ENCODE measurements at places on chromosomes 5 and 9. TPM values are rescaled to one million over a fixed set of nuclear protein-coding genes. Genes with fewer than 3 reads are reported as not detected.

DNA sequence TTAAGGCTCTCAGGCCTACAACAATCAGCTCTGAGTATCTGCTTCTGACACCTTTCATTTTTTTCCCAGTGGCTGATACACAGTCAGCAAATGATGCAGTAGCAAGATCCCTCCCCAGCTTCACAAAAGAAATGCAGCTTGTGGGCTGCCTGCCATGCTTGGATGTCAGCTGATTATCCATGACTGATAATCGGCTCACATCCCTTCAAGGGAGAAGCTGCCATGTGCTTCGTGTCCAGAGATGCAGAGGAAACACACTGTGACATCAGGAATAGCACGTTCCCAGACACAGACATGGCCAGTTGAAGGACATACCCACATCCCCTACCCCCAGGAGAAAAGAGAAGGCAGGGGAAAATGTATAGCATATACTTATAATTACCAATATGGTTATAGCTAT is 27.9 kb downstream of the TMEM215 start:
- no peak for DNase-seq

DNA sequence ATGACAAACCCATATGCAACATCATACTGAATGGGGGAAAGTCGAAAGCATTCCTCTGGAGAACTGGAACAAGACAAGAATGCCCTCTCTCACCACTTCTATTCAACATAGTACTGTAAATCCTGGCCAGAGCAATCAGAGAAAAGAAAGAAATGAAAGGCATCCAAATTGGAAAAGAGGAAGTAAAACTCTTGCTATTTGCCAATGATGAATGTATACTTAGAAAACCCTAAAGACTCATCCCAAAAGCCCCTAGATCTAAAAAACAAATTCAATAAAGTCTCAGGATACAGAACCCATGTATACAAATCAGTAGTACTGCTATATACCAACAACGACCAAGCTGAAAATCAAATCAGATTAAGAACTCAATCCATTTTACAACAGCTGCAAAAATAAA is 66.9 kb downstream of the SPATA31C2 start:
- no peak for DNase-seq

DNA sequence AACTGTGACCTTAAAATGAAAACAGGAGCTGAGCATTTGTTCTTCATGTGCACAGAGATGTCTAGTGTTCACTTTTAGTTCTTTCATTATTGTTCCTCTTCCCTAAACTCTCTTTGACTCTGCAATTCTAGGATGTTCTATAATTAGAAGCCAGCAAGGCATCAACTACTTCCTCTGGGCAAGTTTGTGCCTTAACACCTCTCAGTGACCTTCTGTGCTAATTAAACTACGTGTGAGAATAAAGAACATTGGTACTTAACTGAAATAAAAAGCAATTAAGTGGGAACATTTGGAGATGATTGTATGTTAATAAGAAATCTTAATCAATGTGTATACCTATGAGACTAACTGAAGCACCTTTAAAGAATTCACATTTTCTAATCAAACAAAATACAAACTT is 242.8 kb downstream of the RASEF start:
- no peak for DNase-seq

- DNase-seq = no peak
Measured at GRCh38 chr9:13770956-13771355, 491.5 kb upstream of the MPDZ start.

DNA sequence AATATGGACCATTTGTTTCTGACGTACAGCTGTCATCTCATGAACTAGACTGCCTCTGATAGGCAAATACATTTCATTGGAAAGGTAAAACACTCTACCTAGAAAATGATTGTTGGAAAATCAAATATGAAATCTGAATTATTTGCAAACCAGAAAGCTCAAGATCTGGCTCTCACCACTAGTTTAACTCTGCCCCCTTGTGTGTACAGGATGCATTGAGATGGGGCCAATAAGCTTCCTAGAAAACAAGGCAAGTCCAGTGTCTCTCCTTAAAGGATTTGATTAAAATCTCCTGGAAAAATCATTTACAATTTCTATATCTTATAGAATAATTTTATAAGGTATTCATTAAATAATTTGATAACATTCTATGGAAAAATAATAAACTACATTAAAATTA is 311.9 kb upstream of the ANKH start:
- no peak for DNase-seq

DNA sequence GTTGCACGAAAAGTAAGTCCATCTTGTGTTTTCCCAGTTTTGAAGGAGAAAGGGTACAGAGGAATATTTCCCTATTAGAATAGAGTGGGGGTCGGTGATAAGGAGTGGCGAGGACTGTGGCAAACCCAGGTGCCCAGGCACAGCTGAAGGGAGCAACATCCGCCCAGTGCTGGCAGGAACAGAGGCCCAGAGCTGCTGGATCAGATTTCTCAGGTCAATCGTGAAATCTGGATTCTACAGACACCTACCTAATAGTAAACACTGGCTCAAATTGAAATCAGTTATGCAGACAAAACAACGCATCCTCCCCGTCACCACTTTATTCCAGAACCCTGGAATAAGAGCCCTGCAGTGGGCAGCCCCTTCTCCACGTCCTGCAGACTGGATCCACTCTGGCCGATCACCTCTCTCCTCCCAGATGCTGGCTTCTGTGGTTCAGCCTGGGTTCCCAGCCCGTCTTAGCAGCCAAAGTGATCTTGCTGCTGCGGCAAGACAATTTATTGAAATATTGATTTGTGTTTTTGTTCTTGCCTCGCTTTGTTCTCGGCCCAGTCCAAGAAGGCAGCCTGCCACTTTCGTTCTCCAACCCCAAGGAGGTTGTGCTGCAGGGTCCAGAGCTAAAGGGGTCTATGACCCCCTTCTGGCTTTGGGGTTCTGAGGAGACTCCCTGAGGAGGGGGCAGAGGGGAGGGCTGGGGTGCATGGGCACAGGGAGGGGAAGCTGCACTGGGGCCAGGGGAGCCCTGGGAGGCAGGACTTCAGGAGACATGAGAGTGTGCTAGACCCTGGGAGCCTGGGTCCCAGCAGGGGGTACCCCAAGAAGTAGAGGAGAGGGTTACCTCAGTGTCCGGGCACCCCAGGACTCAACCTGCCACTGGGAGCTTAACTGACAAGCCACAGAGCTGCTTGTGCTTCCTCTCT is 103.3 kb downstream of the ZNF354C start:
- no peak for DNase-seq

DNA sequence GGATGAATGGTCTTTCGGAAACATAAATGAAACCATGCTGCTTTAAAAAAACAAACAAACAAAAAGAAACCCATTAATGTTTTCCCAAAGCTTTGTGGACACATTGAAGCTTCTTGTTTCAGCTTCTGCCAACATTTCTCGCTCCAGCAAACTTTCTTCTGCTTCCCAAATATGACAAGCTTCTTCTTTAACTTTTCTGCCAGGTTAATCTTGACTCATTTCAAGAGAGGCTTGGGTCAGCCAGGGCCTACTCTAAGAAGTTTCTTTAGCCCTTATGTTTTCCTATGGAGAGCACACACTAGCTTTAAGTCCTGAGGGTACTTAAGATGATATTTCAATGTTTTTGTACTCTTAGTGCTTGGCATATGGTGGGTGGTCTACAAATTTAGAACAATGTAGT is 6.1 kb downstream of the ANXA1 start:
- no peak for DNase-seq

- DNase-seq = no peak
Measured at GRCh38 chr9:127095411-127095810, 27.0 kb downstream of the ANGPTL2 start.

DNA sequence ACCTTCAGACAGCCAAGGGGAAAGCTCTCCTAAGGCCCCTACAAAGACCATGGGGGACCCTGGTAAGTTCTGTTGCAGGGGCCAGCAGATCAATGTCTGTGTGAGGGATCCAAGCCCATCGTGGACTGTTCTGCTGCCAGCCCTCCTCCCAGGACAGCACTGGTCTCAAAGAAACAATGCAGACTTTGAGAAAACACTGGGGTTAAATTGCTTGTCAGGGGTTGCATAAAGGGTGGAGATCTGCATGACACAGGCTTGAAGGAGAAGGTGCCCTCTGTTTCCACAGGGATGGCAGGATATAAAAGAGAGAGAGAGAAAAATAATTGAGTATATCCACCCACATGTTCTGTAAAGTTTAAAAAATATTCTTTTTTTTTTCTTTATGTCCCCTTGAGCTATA is 157.6 kb upstream of the TBC1D2 start:
- no peak for DNase-seq

DNA sequence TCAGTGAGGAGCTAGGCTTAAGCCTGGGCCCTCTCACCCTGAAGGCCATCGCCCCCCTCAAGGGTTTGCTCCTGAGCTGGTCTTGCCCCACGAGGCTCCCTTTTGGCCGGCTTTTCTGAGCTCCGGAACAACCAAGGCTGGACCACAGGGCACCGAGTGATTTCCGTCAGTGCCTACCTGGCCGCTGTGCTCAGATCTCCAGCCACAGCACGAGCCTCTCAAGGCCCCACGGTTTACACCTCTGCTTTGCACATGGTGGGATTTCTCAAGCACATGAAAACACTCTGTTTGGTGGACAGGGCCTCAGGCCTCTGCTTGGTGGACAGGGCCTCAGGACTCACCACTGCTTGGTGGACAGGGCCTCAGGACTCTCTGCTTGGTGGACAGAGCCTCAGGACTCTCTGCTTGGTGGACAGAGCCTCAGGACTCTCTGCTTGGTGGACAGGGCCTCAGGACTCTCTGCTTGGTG is 15.8 kb downstream of the CLPTM1L start:
- no peak for DNase-seq

GRCh38 chr9:126453156-126453963 is 126.7 kb downstream of the MVB12B start:
- DNase-seq = no peak

- DNase-seq = no peak
Measured at GRCh38 chr5:60719329-60719728, 19.4 kb upstream of the DEPDC1B start.

The PCDHB6 gene
- 0.29 TPM for total RNA-seq

The SLC27A6 gene
- 3.2 TPM for total RNA-seq

The ELOVL7 gene
- total RNA-seq = 0.05 TPM

The ARSI gene
- total RNA-seq = 0.21 TPM

The SPAG8 gene
- not detected for total RNA-seq

The KIF12 gene
- total RNA-seq = 0.85 TPM

The SLC46A2 gene
- total RNA-seq = not detected

The DIRAS2 gene
- not detected for total RNA-seq

The CDX1 gene
- total RNA-seq = 1.8 TPM

The NMUR2 gene
- not detected for total RNA-seq

Data from SJSA1 (cell line).